ENCODE measurements at places on chromosomes 3 and 15.

DNA sequence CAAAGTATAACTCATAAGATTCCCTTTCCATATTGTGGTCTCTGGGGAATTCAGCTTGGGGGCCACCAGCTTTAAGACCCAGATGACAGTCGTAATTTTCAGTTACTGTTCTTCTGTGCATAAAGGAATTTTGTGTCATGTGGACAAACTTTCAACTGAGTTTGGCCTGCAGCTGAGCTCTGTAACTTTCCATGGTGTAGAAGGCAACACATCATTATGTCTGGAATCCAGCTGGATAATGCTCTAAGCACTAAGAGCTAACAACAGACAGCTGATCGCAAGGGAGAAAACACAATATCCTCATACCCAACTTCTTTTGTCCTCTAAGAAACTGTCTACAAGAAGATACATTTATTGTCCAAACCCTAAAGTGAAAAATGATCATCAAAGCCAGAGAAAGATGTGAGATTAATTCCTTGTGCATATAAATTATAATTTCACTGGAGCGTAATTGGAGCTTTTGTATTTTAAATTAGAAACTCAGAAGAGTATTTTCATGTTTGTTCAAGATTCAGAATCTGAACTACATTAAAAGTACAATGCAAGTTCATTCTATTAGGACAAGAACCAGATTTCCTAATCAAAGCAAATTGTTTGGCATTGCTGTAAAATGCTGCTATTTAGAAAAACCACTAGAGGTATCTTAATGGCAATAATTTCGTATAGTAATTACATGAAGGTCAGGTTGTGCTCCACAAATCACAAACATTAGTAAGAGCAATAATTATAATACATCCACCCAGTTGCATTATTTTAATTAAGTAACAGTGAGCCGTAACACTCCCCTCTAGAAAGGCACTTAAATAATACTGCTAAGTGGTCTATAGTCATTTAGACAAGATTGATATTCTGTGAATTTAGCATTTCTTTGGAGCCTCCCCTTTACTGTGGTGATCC lies 218.8 kb downstream of the ATP8B4 start:
- DNase-seq: no peak

- DNase-seq: no peak
Measured at GRCh38 chr3:165895919-165896318, 58.7 kb upstream of the BCHE start.

GRCh38 chr3:15875016-15875689 lies 77.4 kb upstream of the ANKRD28 start:
- no peak for DNase-seq

DNA sequence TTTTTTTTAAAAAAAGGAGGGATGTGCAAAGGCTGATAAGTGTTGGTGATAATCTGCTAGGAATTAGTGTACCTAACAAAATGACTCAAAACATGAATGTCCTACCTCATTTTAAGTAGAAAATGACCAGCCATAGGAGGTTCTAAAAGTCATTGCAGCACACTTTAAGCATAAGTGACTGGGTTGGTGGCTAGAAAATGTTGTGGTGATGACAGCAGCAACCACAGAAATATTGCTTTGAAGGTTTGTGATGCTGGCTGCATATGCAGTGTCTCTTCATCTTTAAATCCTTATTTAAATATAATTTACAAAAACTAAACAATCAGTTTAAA lies 55.2 kb downstream of the CMSS1 start:
- no peak for DNase-seq

- no peak for DNase-seq
Measured at GRCh38 chr3:122681284-122681973, 790 bp downstream of the PARP14 start.

DNA sequence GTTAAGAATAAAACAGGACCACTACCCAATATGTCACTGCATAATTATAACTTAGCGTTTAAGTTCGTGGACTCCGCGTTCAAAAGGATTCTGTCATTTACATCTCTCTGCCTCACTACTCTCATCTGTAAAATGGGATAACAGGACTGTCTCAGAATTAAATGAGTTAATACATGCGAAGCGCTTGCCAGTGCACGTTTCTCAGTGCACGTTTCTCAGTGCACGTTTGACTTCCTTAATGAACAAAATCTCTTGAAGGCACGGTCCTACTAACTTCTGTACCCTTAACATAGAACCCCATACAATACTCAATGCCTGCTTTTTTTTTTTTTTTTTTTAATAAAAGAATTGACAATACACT lies 499 bp downstream of the RABL3 start:
- no peak for DNase-seq

DNA sequence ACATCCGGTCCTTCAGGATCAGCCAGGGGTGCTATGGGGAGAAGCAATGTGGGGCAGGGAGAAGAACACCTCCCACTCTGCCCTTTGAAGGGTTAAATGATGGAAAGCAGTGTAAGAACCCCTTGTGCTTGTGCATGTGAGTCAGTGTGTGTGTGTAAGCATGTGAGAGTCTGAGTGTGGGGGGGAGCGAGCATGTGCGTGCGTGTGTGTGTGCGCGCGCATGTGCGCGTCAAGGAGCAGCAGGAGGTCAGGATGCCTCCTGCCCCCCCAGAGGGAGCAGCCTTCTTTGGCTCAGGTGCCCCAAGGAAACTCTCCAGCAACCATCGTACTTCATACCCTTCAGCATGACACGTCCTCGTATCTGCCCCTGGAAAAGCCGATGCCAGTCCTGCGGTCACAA lies 30.3 kb downstream of the GALNT15 start:
- no peak for DNase-seq

DNA sequence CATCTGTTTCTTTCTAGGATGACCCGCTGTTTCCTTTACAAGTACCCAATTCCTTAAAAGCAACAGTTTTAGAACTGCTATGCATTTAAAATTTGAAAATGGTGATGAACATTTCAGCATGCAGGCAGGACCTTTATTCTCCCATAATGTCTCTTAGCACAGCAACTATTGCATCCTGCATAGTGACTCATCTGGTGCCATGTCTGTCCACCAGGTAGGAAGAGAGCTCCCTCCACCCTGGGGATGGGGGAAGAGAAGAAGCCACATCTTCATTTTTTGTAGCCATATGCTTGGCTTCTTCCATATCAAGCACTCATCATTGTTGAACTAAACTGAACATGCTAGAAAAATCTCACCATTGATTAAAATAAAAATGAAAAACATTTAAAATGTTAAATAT lies 9.9 kb downstream of the GPR15 start:
- DNase-seq: no peak

DNA sequence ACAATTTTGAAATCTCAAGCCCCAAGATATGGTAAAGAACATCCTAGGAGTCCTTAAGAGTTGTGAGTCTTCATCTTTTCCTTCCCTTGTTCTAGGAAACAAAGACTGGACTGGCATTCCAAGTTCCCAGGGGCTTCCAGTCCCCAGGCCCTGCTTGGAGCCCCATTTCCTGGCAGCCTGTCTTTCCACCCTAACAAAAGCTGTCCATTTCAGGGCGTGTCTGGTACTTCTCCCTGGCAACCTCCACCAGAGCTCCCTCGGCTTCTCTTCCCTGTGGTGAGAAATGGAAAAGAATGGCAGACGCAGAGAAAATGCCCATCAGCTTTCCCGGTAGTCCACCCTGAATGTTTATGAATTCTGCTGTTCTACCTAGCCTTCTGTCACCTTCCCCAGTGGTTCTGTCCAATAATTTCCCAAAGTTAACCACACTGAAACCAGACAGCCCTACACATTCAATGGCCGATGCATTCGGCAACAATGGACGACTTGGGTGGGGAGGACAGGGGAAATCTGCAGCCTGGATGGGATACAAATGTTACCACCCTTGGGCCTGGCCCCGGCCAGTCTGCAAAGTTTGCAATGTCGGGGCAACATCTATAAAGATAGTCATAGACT lies 6.8 kb downstream of the RAB6B start:
- no peak for DNase-seq

GRCh38 chr15:49731187-49732099 lies 110.6 kb downstream of the DTWD1 start:
- DNase-seq: no peak

GRCh38 chr15:89401631-89402517 lies 67.2 kb upstream of the POLG start:
- DNase-seq: no peak

- no peak for DNase-seq
Measured at GRCh38 chr3:43926055-43926454, 235.3 kb downstream of the ABHD5 start.

GRCh38 chr3:175732017-175732416 lies 872.9 kb downstream of the NAALADL2 start:
- DNase-seq: no peak

DNA sequence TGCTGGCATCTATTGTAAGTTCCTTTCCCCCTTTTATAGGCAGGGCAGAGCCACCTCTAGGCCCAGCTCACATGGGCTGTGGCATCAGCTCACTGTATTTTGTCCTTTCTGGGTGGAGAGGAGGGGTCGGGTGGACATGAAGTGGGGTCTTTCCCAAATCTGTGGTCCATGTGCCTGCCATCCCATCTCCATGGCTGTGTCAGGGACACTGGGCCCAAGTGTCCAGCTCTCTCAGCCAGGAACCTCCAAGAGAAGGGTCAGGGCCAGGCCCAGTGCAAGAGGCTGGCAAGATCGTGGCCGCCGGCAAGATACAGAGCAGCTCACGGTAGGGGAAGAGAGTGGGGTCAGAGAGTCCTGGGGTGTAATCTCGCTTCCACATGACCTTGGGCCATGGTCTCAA lies 85.3 kb downstream of the PCSK6 start:
- no peak for DNase-seq

DNA sequence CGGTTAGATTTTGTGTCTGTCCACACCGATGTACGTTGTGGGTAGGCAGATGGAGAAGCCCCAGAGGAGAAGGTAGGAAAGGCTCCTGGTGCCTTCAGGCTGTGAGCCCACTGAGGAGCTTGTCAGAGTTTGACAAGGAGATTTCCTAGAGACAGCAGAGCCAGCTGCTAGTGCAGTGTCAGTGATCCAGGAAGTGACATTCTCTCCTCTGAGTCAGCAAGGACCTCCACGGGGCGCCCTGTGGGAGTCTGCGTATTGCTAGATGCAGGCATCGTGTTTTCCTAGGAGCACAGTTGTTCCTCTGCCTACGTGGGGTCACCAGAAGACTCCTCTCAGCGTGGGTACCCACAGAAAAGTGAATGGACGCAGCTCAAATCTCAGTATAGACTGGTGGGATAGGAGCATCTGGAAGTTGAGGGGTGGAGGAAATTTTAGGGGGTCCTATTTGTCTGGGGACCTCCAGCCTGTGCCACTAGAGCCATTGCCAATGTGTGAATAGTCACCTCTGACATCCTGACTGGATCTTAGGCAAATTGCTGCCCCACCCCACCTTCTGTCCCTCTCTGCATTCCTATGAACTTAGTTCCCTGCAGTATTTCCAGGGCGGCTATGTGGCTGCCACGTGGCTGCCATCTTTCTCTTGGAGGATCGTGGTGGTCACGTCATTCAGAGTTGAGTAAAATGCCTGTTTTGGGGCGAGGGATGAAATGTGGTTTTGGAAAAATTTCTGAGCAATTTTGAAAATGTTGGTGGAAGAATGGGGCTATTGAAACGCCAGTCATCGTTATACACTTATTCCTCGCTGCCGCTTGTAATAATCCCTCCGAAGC lies 84.8 kb upstream of the KLHL25 start:
- no peak for DNase-seq

- DNase-seq: no peak
Measured at GRCh38 chr3:63060412-63060811, 185.2 kb upstream of the CADPS start.

- no peak for DNase-seq
Measured at GRCh38 chr3:131903988-131904415, 130.8 kb downstream of the CPNE4 start.

DNA sequence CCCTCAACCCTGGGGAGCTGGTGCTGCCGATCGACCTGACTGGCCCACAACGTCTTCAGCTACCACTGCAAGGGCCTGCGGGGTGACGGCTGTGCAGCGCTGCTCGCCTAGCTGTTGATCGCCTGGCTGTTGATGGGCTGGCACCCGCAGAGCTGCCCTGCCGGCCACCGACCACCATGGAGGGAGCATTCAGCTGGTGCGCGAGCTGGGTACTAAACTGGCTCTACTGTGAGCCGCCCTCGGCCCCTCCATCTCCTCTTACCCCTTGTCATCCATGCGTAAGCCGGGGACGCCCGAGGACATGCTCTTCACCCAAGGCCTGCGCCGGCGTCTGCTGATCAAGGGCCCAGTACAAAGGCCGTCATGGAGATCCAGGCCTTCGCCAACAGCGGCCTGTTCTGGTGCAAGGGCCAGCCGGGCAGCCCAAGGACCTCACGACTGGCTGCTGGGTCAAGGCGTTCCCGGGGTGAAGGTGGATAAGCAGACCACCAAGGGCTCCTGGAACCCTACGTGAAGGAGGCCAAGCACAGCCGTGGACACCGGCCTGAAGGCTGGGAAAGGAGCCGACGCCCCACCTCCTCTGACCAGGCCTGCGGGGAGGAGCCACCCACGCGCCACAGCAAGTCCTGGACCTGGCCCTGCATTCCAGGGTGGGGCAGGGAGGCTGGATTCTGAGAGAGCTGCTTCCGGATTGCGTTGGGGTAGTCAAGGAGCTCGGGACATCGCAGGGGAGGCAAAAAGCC lies 46.9 kb downstream of the SFMBT1 start:
- no peak for DNase-seq

- no peak for DNase-seq
Measured at GRCh38 chr3:64612916-64613526, 74.8 kb downstream of the ADAMTS9 start.

GRCh38 chr15:51229907-51230330 lies 108.5 kb downstream of the CYP19A1 start:
- DNase-seq: no peak
